Thymus (tissue), 14 donors: ENCODE measurements at places on chromosomes 3 and 15.

GRCh38 chr3:9217784-9218513 lies 31.5 kb downstream of the SRGAP3 start:
- no peak for DNase-seq

GRCh38 chr15:70703096-70703878 lies 60.1 kb downstream of the UACA start:
- no peak for DNase-seq

DNA sequence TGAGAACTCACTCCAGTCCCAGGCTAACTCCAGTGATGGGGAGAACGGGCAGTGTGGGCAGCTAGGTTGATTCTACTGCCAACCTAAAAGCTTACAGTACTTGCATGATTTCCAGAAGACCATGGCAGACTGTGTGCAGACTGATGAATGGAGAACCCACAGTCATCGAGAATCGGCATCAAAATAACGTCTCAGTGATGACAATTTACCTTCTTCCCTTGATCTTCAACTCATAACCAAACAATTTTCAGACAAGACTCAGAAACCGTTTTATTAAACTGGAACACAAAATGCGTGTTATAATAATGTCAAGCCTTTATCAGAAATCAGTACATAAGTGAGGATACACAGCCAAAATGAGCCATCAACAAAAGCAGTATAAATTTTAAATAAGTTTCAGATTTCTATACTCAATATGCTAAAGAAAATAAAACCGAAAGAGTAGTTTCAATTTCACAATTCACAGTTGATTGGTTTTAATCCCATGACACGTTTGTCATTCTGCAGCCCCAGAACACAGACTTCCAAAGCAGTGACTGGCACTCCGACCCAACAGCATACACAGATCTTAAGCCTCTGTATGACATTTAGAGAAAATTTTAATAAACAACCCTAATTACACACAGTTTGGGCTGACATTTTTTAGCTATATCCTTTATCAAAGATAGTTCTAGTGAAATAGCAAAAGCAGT lies 54.5 kb downstream of the ZMAT3 start:
- DNase-seq: no peak

DNA sequence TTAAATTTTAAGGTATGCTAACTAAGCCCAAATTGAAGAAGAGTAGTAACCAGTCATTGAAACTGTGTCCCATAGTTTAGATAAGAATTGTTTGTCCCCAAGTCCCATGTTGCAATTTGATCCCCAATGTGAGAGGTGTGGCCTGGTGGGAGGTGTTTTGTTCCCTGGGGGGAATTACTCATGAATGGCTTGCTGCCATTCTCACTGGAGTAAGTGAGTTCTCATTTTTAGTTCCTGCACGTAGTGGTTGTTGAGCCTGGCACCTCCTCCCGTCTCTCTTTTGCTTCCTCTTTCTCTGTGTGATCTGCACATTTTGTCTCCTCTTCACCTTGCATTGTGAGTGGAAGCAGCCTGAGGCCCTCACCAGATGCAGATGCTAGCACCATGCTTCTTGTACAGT lies 1271.0 kb downstream of the NSUN3 start:
- DNase-seq: no peak

GRCh38 chr15:25706176-25706955 lies 156.8 kb downstream of the ATP10A start:
- DNase-seq: no peak

DNA sequence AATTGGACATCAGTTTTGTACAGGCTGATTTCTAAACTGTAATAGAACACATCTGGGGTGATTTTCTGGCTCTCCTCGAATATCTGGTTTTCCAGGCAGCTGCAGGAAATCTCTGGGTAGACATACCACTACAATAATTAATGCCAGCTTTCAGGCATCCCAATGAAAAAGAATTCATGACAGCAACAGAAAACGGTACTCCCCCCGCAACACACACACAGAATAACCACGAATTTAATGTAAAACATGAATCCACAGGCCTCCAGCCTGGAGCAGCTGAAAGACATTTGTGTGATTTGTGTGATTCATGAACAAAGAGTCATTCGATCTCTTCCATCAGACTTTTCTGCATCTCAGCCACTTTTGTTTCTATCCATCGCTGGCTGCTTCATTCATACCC lies 262.2 kb downstream of the MAGI1 start:
- DNase-seq: no peak

GRCh38 chr3:73781541-73781940 lies 156.8 kb upstream of the PDZRN3 start:
- no peak for DNase-seq

DNA sequence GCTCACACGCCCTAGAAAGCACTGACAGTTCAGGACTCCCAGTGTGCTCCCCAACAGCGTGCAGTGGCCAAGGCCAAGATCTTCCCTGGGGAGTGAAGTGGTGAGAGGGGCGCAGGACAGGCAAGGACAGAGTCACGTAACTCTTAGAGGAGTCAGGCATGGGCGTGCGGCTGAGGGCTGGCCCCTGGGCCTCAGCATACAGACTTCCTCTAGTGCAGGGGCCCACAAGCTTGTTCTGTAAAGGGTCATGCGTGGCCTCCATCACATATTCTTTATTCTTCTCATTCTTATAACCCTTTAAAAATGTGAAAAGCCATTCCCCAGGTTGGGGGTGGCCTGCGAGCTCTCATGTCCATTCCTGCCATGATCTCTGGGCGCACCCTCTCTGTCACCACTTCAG lies 25.2 kb downstream of the TMEM43 start:
- no peak for DNase-seq

- no peak for DNase-seq
These were observed 20.6 kb downstream of the COL8A1 start for GRCh38 chr3:99659032-99659431.

GRCh38 chr15:86555939-86556338 lies 476.3 kb downstream of the AGBL1 start:
- DNase-seq: no peak

GRCh38 chr3:190323246-190323626 lies 990 bp upstream of the CLDN1 start:
- DNase-seq: no peak

GRCh38 chr15:100858294-100858693 lies 21.3 kb upstream of the ALDH1A3 start:
- no peak for DNase-seq

GRCh38 chr15:70047386-70048197 lies 50.1 kb downstream of the TLE3 start:
- no peak for DNase-seq

DNA sequence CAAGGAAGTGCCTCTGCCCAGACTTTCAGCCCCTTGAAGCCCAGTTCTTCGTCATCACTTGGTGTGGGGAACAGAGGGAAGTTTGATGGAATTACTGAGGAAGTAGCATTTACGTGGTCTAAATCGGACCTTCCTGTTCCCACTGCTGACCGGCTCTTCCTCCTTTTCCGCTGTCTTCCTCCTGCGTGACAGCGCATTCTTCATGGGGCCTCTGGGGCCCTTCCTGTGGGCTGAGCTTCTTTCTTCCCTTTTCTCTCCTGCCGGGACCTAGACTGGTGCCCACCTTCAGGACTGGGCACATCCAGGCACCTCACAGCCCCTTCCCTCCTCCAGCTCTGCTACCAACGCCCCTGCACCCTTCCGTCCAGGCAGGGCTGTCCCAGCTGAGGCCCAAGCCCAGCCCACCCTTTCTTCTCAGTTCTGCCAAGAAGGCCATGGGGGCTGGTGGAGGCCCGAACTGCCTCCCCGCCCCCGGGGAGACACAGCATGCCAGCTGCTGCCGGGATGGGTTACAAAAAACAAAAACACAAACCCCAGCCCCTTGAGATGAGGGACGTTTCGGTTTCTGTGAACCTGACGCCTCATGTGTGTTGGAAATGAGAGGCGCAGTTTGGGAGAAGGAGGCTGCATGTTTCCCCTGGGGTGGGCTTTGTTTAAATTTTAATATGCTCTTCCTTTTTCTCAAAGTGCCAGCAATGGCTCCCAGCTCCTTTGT lies 19.1 kb downstream of the ZNF710 start:
- no peak for DNase-seq
